ENCODE measurements at places on chromosomes 5 and 9.

GRCh38 chr9:133119103-133119845 is 1.8 kb downstream of the RALGDS start:
- H3K27ac ChIP-seq = peak overlapping the region; percentile 88
- no peak for DNase-seq
- H3K4me1 ChIP-seq = peaks cover 42% of the 10 kb centered on the region
- no peaks in the 10 kb centered on the region for H3K27me3 ChIP-seq

GRCh38 chr9:83544002-83544698 is 5.9 kb upstream of the FRMD3 start:
- no peaks in the 10 kb centered on the region for H3K4me1 ChIP-seq
- peaks cover 8% of the 10 kb centered on the region for H3K36me3 ChIP-seq
- no peak overlapping the region for H3K27ac ChIP-seq
- peaks cover 17% of the 10 kb centered on the region for H3K27me3 ChIP-seq

- peak; percentile 12 for DNase-seq
- H3K4me3 ChIP-seq = no peak overlapping the region
- no peak overlapping the region for H3K27ac ChIP-seq
- peaks cover 29% of the 10 kb centered on the region for H3K4me1 ChIP-seq
Measured at GRCh38 chr5:158170534-158170933, 311.6 kb upstream of the CLINT1 start.

- H3K4me3 ChIP-seq = no peak overlapping the region
- H3K36me3 ChIP-seq = no peaks in the 10 kb centered on the region
- H3K4me1 ChIP-seq = no peaks in the 10 kb centered on the region
- no peak for DNase-seq
- no peak overlapping the region for H3K27ac ChIP-seq
- no peaks in the 10 kb centered on the region for H3K27me3 ChIP-seq
Measured at GRCh38 chr5:173477345-173478040, 139.0 kb downstream of the BOD1 start.

DNA sequence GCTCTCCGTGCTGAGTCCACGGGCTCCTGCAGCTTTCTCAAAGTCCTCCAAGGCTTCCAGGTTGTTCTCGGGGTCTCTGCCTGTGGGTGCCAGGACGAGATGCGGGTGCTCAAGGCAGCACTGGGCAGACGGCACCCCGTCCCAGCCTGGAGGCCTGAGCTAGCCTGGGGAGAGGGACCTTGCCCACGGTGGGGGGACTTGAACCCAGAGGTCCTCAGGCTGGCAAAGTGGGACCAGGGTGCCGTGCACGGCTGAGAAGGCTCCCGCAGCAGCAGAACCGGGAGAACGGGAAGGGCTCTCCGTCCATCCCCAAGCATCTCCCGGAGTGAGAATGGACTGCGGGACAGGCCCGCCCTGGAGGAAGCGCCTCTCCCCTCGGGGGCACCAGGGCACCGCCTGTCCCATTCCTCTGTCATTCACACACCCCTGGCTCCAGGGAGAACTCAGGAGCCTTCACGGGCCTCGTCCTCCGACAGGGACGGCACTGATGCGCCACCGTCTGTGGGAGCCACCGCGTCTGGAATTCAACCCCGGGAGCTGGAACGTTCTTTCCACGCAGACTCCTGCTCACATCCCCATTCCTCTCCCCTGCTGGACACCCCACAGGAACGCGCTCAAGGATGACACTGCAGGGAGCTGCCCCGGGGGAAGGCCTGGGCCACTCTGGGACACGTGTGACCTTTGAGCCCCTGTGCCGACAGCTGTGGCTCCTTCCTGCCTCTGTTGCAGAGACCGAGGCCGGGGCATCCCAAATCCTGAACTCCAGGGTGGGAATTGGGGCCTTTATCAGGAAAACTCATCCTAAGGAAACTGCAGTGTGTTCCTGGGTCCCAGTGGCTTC is 16.3 kb upstream of the OBP2B start:
- H3K27me3 ChIP-seq = peaks cover 14% of the 10 kb centered on the region
- H3K4me1 ChIP-seq = no peaks in the 10 kb centered on the region
- H3K36me3 ChIP-seq = no peaks in the 10 kb centered on the region
- no peak overlapping the region for H3K27ac ChIP-seq
- no peak for DNase-seq

- peaks cover 50% of the 10 kb centered on the region for H3K4me1 ChIP-seq
- no peak overlapping the region for H3K27ac ChIP-seq
- DNase-seq = no peak
- H3K4me3 ChIP-seq = no peak overlapping the region
- H3K36me3 ChIP-seq = no peaks in the 10 kb centered on the region
- no peaks in the 10 kb centered on the region for H3K27me3 ChIP-seq
Measured at GRCh38 chr5:58486290-58486689, 4.9 kb upstream of the GAPT start.

GRCh38 chr5:6606884-6607558 is 25.8 kb downstream of the NSUN2 start:
- H3K36me3 ChIP-seq = peaks cover 41% of the 10 kb centered on the region
- H3K27ac ChIP-seq = no peak overlapping the region

DNA sequence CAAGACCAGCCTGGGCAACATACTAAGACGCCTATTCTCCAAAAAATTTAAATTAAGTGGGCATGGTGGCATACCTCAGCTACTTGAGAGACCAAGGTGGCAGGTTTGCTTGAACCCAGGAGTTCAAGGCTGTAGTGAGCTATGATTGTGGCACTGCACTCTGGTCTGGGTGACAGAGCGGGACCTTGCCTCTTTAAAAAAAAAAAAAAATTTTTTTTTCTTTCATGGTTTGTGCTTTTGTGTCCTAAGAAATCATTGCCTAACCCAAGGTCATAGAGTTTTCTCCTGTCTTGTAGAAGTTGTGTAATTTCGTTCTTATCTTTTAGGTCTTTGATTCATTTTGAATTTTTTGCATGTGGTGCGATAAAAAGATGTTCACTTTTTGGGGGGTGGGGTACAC is 12.3 kb downstream of the GPBP1 start:
- DNase-seq = no peak
- peaks cover 52% of the 10 kb centered on the region for H3K4me1 ChIP-seq

GRCh38 chr5:68214482-68215207 is 911 bp upstream of the PIK3R1 start:
- H3K27me3 ChIP-seq = no peaks in the 10 kb centered on the region
- DNase-seq = no peak
- H3K4me3 ChIP-seq = peak overlapping the region; percentile 92
- H3K36me3 ChIP-seq = peaks cover 10% of the 10 kb centered on the region

DNA sequence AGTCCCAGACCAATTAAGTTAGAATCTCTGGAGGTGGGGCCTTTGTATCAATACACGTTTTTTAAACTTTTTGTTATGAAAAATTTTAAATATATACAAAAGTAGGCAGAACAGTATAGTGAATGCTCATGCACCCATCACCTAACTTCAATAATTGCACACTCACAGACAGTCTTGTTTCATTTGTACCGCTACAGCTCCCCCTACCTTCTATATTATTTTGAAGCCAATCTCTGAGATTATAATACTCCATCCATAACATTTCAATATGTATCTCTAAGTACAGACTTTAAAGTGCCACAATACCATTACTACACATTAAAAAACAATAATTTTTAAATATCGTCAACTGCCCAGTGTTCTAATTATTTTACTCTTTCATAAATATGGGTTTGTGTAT is 32.9 kb downstream of the ISL1 start:
- DNase-seq = no peak
- H3K36me3 ChIP-seq = no peaks in the 10 kb centered on the region
- H3K4me1 ChIP-seq = no peaks in the 10 kb centered on the region
- H3K4me3 ChIP-seq = no peak overlapping the region

DNA sequence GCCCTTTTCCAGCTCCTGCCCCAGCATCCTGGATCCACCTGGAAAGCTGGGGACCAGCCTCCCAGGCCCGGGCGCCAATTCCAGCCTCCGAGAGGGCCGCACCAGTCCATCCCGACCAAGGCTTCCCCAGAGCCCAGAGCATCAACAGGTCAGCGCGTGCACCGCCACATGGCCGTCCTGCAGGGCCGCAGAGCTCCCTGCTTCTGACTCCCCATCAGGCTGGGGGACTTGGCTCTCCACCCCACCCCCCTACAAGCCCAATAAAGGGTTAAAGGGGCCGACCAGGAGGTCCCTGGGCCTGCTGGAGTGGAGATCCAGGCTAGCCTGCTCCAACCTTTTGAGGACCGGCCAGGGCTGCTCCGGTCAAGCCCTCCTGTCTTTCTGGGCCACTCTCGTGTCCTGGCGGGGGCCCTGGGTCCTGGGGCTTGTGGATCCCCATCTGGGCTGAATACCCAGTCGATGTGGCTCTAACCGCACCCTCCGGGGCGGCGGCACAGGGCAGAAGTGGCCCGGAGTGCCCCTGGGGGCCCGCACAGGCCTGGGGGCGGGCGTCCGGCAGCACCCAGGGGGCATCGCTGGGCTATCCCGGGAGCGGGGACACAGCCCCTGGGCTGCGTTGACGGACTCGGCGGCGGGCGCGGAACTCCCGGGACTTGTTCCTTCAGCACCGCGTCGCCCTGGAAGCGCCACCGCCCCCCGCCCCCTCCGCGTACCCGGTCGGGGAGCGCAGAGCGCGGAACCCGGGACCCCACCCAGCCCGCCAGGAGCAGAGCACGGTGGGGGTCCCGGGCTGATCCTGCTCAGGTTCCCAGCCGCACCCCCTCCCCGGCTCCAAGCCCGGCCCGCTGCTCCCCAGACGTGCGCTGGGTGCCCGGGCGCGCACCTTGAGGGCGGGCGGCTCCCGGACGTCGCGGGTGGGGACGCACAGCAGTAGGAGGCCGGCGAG is 590 bp downstream of the ENTPD2 start:
- H3K27ac ChIP-seq = no peak overlapping the region
- no peaks in the 10 kb centered on the region for H3K4me1 ChIP-seq
- DNase-seq = no peak
- peaks cover 16% of the 10 kb centered on the region for H3K27me3 ChIP-seq
- H3K36me3 ChIP-seq = no peaks in the 10 kb centered on the region

DNA sequence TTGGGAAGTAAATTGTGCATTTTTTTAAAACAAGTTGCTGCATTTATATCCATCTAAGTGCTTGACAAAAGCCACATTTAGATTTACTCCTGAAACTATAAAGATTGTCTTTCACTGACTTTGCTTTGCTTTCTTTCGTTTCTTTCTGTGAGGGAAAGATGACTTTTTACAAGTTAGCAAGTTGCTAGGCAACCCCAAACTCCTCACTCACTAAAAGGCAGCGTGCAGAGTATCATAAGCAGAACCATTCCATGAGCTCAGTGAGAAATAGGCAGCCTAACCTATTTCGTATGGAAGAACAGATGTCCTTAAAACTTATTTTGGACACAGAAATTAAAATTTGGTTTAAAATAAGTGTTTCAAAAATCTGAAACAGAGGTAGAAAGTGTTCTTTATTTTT is 29.0 kb downstream of the KLF9 start:
- H3K27ac ChIP-seq = no peak overlapping the region
- DNase-seq = no peak
- H3K36me3 ChIP-seq = peaks cover 18% of the 10 kb centered on the region
- H3K4me3 ChIP-seq = no peak overlapping the region
- no peaks in the 10 kb centered on the region for H3K27me3 ChIP-seq

- H3K4me3 ChIP-seq = no peak overlapping the region
- H3K4me1 ChIP-seq = peaks cover 9% of the 10 kb centered on the region
- no peak for DNase-seq
Measured at GRCh38 chr9:6073731-6074130, 58.3 kb upstream of the RANBP6 start.

GRCh38 chr9:75930190-75930589 is 39.7 kb downstream of the PCSK5 start:
- DNase-seq = no peak
- H3K36me3 ChIP-seq = no peaks in the 10 kb centered on the region
- H3K4me3 ChIP-seq = no peak overlapping the region

DNA sequence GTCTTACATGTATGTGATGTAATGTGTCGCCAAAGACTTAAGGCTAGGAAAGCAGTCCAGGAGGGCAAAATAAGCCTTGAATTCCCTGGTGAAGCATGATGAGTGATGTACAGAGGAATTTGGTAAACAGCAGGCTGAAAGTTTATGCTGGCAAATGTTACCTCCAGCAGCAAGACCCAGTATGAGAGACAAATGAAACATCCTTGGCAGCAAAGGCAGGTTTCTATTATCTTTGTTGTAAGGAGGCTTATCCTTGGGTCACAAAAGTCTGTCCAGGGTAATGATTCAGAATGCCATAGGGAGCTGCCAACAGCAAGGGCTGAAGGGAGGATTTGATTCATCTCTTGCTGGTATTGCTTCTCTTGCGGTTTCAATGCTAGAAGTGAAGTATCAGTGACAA is 75.9 kb upstream of the HTR4 start:
- H3K36me3 ChIP-seq = no peaks in the 10 kb centered on the region
- H3K4me3 ChIP-seq = no peak overlapping the region
- H3K27ac ChIP-seq = no peak overlapping the region
- H3K27me3 ChIP-seq = peaks cover 4% of the 10 kb centered on the region

- peaks cover 4% of the 10 kb centered on the region for H3K27me3 ChIP-seq
- peak overlapping the region; percentile 85 for H3K4me3 ChIP-seq
- DNase-seq = no peak
- no peaks in the 10 kb centered on the region for H3K36me3 ChIP-seq
Measured at GRCh38 chr9:127935765-127936221, 1.9 kb downstream of the DPM2 start.

- no peak overlapping the region for H3K4me3 ChIP-seq
- peaks cover 52% of the 10 kb centered on the region for H3K4me1 ChIP-seq
- H3K36me3 ChIP-seq = no peaks in the 10 kb centered on the region
- H3K27me3 ChIP-seq = no peaks in the 10 kb centered on the region
- no peak overlapping the region for H3K27ac ChIP-seq
Measured at GRCh38 chr5:143796125-143796524, 15.8 kb upstream of the HMHB1 start.

GRCh38 chr5:60677850-60678664 is 21.9 kb downstream of the DEPDC1B start:
- no peaks in the 10 kb centered on the region for H3K4me1 ChIP-seq
- no peaks in the 10 kb centered on the region for H3K27me3 ChIP-seq
- no peak overlapping the region for H3K4me3 ChIP-seq
- H3K27ac ChIP-seq = no peak overlapping the region
- DNase-seq = peak; percentile 16

- DNase-seq = no peak
- H3K4me3 ChIP-seq = no peak overlapping the region
- H3K27ac ChIP-seq = no peak overlapping the region
- no peaks in the 10 kb centered on the region for H3K36me3 ChIP-seq
Measured at GRCh38 chr5:11037080-11037479, 276.0 kb upstream of the DAP start.

GRCh38 chr5:84086511-84086910 is 298.2 kb downstream of the EDIL3 start:
- H3K36me3 ChIP-seq = no peaks in the 10 kb centered on the region
- no peaks in the 10 kb centered on the region for H3K27me3 ChIP-seq
- H3K4me1 ChIP-seq = no peaks in the 10 kb centered on the region
- no peak overlapping the region for H3K27ac ChIP-seq
- no peak for DNase-seq

Measured in naive B cell (primary cell).